Mucosa of descending colon (tissue), 3 donors: ENCODE measurements at places on chromosomes 2 and 18.

GRCh38 chr18:40613721-40614120 lies 1341.3 kb upstream of the PIK3C3 start:
- no peak for DNase-seq

DNA sequence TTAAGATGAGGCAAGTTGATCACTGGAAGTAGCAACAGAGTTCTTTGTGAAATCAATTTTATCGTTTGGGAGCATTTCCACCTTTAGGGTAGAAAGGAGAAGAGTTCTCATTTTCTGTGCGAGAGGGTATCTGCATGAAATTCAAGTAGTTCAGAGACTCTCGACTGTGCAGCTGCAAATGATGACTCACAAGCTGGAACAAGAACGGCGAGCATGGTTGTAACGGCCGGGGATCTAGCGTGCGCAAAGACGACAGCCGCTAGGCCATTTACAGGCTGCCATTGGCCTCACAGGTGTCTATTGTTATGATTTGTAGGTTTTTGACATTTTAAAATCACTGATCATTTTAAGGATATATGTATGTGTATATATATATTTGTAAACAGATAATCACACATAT lies 5.2 kb downstream of the KLHL29 start:
- no peak for DNase-seq

DNA sequence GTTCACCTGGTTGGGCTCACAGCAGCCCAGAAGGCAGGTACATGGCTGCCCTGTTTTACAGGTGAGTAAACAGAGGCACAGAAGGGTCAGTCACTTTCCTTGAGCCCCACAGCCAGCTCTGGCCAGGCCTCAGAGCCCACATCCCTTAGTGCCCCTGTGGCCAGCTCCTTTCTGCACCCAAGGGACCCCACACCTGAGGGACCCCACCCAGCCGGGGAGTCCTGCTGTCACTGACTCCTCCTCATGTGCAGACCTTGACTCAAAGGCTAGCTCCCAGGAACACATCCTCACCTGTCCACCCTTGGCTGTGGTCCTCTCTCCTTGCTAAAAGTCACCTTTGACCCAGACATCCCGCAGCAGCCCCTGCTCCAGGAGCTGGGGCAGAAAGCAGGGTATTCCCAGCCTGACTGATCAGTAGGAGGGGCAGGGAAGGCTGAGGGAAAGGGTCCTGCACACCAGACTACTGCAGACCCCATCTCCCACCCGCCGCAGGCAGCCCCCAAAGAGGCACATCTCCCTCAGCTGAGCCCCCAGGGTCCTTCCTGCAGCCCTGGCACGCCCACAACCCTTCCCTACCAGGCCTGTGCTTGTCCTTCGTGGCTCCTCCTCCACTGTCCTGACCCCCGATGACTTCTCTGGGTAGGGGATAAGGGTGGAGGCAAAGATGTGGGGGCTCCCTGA lies 9.8 kb upstream of the ARHGEF4 start:
- DNase-seq: no peak

DNA sequence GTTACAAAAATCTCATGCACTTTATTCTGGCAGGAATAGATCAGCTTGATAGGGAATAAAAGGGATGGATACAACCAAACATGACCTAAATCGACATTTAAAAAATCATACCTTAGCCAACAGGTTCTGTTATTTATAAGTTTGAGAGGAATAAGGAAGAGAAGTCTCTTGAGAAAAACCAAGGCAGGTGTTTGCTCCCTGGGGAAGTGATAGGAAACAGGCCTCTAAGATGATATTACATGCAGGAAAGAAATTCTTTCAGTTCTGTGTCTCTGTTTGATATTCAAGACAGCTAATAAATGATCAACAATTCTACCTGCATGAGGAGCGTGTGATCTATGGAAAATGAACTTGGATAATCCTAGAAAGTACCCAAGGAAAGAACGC lies 184.8 kb upstream of the ZEB2 start:
- no peak for DNase-seq

DNA sequence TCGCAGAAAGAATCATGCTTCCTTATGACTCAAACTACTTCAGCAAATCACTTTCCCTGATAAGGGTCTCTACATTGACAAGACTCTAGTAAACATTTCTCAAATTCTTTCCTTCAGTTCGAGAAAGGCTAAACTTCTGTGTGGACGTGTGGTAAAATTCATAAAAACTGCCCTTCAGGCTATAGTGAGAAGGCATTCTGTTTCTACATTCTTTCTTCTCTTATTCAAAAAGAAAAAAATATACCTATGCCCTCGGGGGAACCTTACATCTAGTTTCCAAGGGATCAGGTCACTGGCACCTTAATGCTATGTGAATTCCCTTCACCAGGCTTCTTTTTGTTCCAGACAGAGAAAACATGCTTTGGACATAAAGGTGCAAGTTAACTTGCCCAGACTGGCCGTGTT lies 4.9 kb downstream of the VIT start:
- no peak for DNase-seq

DNA sequence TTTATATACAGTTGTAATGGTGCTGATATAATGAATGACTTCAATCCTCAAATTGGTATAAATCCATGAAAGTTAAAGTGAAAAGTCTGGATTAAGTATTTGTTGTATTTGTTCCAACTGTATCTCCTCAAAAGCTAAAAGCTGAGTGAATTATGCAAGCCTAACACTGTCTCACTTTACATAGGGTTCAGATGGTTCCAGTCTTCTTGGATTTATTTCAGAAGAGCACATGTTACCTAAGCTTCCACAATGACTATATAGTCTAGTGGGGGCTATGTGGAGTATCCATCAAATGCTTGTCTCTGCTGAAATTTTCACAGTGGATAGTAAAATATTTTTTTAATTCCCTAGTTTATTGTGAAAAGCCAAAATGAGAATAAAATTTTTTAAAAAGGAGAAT lies 13.0 kb downstream of the MCEE start:
- no peak for DNase-seq

GRCh38 chr2:164046040-164046439 lies 310.2 kb upstream of the FIGN start:
- no peak for DNase-seq

GRCh38 chr2:7043690-7044089 lies 126.5 kb downstream of the RNF144A start:
- DNase-seq: no peak

DNA sequence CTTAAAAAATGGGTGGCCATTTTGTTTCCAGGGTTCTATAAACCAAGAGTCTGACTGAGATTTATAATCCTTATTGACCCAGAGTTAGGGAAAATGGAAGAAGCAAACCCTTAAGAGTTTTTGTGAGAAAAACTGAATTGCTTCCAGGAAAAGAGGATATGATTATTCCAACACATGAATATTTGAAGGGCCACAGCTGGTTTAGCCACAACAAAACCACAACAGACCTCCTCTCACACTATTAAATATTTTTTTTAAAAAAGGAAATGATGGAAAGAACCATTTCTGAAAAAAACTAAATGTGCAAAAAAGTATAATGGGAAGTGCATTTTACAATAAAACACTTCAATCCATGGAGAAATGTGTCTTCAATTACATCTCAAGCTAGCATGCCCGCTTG lies 182.7 kb downstream of the ETAA1 start:
- no peak for DNase-seq

DNA sequence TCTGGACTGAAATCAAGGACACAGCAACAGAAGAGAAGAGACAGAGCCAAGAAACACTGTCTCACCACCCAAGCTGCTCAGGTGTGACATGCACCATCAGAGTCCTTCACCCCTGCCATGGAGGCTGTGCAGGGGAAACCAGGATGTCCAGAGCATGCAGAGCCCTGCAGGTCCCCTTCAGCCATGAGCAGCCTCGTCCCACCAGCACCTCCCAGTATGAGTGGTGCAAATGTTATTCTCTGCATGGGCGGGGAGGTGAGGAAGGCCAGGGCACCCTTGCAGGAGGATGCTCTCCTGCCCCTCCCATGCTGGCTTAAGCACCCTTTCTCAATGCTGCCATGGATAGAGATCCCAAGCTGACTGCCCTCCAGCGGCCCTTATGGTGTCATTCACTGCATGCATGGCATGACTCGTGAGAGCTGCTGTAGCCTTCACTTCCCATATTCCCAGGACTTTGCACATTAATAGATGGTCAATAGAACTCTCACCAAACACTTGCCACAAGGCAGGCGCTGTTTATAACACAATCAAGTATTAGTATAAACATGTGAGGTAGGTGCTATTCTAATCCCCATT lies 171.0 kb downstream of the ANAPC1 start:
- DNase-seq: no peak

GRCh38 chr2:120735746-120736170 lies at the start of gene GLI2:
TSS of gene GLI2 (plus strand) at chr2:120735868. CDS start at chr2:120797321, 61,453 bp downstream.
- DNase-seq: peak; percentile 67

DNA sequence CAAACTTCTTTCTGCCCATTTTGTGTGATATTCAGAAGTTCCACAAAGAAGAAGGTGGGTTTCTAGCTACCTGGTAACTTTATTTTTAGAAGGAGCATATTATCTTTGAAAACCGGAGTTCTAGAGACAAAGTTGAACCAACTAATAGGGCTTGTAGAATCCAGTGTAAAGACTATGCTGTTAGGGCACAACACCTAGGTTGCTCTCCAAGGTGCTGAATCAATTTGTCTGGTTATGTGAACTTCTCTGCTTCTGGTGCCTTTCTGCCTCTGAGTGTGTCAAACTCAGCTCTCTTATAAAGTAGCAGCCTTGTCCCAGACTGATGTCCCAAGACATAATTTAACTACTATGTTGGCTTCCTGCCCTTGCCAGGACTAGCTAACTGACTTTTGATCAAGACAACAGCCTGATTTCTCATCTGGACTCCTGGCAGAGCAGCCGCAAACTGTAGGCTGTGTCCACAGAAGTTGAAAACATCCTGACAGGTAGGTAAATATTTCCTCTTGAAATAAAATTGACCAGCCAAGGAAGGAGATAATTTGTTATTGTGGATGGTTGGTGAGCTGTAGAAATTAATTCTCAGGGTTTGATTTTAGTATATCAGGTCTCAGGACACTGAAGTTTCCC lies 119.4 kb downstream of the CYRIA start:
- DNase-seq: no peak

GRCh38 chr2:174076040-174076439 lies 110.9 kb upstream of the SP3 start:
- DNase-seq: no peak

- no peak for DNase-seq
These were observed 793.6 kb upstream of the ACVR2A start for GRCh38 chr2:147051248-147051647.

DNA sequence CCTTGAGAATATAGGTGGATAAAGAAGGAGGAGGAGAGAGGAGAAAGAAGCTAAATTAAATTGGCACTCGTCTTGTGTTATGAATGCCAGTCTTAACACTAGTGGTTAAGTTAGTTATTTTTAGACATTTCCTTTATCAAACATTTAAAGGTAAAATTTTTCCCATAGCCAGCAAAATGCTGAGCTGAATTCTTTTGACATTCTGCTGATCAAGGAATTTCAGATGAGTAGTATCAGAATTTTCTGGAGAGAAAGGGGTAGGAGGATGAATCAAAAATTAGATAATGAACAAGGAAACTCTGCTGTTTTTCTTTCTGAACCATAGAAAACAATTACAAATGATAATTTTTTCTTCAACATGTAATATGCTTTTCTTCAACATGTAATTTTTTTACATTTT lies 52.5 kb downstream of the ASXL3 start:
- no peak for DNase-seq

DNA sequence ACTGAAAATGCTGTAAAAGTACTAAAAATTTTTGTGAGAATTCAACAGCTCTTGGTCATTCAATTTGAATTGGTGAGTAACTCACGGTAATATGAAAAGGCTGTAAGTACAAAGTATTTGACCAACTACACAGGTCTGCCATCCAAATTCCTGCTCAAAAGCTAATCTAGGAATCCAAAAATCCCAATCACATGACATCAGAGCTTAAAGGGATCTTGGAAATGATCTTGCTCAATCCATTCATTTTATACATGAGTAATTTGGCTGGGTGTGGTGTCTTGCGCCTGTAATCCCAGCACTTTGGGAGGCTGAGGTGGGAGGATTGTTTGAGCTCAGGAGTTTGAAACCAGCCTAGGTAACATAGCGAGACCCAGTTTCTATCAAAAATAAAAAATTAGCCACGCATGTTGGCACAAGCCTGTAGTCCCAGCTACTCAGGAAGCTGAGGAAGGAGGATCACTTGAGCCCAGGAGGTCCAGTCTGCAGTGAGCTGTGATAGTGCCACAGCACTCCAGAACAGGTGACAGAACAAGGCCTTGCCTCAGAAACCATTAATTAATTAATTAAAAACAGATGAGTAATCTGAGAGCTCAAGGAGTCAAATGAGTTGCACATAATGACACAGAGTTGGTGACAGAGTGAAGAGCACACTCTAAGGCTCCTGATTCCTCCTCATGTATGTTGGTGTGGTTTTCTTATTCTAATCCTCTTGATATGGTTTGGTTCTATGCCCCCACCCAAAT lies 19.8 kb downstream of the SPIRE1 start:
- DNase-seq: no peak

- DNase-seq: no peak
These were observed 24.0 kb upstream of the CTIF start for GRCh38 chr18:48514786-48515185.

DNA sequence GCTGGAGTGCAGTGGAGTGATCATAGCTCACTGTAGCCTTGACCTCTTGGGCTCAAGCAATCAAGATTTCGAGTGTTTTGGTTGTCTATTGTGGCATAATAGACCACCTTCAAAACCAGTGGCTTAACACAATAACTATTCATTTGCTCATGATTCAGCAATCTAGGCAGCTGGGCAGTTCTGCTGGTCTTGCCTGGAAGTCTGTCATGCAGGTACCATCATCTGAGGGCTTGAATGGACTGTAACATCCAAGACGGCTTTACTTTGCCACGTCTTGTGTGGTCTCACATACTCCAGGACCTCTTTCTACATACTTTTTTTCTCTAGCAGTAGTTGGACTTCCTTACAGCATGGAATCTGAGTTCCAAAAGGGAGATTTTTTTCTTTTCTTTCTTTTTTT lies 13.2 kb upstream of the ANKRD29 start:
- no peak for DNase-seq

DNA sequence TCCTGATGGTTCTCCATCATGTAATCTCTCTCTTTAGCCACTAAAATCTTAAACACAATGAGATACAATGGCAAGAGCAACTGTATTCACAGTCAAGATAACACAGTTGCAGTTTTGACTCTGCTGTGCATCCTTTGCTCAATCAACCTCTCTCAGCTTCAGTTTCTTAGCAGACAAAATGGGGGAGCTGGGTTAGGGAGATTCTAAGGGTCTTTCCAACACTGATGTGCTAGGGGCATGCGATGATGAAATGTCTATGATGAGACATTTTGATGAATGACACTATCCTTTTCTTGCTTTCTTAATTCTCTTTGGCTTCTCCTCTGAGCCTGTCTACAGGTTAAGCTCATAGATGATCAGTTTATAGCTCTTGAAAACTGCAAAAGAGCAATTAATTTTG lies 1.1 kb downstream of the SERPINB10 start:
- no peak for DNase-seq

DNA sequence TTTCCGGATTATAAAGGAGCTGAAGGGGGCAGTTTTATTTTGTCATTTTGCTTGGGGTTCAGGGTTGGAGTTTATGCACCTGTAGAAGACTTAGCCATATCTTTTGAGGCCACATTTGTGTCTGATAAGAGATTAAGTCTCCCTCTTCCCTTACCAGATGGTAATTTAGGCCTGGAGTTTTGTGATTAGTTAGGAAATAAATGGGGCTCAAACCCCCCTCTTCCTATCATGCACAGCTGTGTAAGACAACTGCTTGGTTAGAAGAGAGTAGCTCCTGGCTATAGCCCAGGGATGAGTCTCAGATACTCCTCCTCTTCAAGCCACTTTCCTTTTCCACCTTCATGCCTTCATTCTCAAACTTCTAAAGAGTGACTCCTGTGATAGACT lies 802 bp upstream of the SAP130 start:
- DNase-seq: no peak
